ENCODE measurements at places on chromosomes 11 and 22. TPM values are rescaled to one million over a fixed set of nuclear protein-coding genes. Genes with fewer than 3 reads are reported as not detected.

DNA sequence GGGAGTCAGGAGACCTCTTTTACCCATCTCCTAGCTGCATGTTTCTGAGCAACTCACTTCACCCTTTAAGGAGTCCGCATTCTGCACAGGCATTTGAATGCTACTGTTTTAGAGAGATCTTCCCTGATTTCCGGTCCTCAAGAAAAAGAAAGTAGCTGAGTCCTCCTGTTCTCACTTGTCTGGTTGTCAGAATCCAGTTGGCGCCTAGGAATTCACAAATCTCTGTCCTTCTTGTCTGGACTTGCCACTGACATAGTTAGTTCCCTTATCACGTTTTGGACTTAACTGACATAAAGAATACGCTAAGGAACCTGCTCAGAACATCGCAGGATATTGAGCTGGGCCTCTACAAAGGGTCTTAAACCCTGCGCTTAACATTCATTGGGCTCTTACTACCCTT lies 61.3 kb upstream of the OR5P2 start:
- H3K27me3 ChIP-seq = no peaks in the 10 kb centered on the region
- H3K4me3 ChIP-seq = no peak overlapping the region

GRCh38 chr11:47886096-47886495 lies 37.9 kb upstream of the NUP160 start:
- no peaks in the 10 kb centered on the region for H3K4me1 ChIP-seq
- H3K27me3 ChIP-seq = no peaks in the 10 kb centered on the region
- peak; percentile 27 for DNase-seq
- no peak overlapping the region for H3K4me3 ChIP-seq
- no peaks in the 10 kb centered on the region for H3K36me3 ChIP-seq

DNA sequence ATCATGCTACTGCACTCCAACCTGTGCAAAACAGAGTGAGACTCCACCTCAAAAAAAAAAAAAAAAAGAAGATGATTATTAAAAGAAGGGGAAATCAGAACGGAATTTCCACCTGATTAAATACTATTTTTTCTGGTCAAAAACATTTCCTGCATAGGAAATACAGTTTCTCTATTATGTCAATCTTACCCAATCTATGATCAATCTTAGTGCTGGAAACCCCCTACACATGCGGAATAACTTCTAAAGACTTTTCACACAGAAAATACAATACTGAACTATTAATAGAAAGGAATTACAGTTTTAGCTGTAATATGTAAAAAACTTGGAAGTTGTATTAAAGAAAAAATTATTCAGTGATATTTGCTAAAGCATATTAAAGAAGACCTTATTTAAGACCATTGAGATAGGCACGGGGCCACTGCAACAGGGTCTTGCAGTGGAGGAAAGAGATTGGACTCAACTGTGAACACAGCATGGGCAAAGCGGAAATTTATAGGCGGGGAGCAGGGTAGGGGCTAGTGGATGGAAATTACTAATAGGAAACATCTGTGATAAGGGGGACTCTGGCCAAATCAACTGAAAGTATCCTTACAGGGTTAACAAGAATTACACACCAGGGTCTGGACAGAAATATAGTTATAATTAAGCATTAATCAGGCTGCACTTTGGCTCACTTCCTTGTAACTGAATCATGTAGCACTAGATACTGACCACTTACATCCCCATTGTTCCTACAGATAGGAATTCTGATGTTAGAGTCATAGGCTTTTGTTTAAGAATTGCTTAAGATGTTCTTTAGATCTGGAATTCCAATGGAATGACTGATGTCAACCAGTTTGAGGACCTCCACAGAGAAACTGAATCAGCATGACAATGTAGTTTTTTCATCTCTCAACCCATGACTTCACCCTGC lies 411.5 kb upstream of the DDI1 start:
- H3K27ac ChIP-seq = no peak overlapping the region
- no peaks in the 10 kb centered on the region for H3K4me1 ChIP-seq
- DNase-seq = no peak
- H3K27me3 ChIP-seq = no peaks in the 10 kb centered on the region

DNA sequence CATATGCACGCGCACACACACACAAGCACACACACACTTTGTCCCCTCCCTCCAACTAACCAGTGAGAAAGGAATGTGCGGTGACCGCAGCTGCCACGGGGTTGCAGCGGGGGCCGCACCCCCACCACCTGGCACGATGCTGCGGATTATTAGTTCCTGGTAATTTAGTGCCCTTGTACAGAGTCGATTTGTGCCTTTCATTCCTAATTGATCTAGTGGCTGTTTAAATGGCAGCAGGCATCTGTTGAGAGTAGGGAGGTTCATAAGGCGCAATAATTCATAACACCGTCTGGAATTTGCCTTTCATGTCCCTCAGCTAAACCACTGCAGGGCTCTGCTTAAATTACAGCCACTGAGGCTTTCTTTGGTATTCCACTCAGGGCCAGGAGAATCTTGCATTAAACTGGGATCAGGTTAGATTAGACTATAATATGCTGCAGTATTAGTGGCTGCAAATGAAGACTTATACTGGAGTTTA lies 113.7 kb downstream of the FEZ1 start:
- H3K4me3 ChIP-seq = no peak overlapping the region
- H3K27me3 ChIP-seq = peaks cover 22% of the 10 kb centered on the region
- no peak overlapping the region for H3K27ac ChIP-seq
- H3K36me3 ChIP-seq = no peaks in the 10 kb centered on the region

- no peak for DNase-seq
- no peaks in the 10 kb centered on the region for H3K36me3 ChIP-seq
- no peaks in the 10 kb centered on the region for H3K4me1 ChIP-seq
- H3K27ac ChIP-seq = no peak overlapping the region
Observed at GRCh38 chr11:35090125-35090524, 48.8 kb upstream of the CD44 start.

DNA sequence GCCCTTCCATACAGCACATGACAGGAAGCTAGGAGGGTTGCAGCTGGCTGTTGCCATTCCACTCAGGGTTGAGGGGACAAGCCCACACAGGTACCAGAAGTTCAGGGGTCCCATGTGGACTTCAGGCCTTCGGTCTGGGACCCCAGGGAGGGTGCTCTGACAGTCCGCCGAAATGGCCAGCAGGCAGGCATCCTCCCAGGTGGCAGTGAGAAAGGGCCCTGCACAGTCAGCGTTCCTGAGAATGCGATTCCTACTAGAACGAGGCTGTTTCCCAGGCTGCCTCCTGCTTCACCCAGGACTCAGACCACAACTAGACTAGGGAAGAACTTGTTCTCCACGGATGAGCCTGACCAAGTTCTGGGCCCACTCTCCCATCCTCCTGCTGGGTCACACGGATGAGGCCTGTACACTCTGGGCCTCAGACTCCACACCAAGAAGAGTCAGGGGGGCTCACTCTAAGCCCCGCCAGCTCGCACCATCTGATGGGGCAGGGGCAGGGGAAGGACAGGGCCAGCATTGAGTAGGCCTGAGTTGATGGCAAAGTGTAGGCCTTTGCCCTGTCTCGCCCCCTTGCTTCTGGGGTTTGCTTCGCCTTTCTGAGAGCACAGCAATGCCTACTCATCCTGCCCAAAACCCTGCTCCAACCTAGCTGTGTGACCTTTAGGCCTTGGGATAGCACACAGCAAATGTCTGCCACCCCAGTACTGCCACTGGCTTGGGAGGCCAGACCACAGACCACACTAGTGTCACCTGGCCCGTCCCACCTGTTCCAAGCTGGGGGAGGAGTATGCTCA lies 14.0 kb downstream of the KCNQ1OT1 start:
- DNase-seq = no peak
- H3K36me3 ChIP-seq = peaks cover 58% of the 10 kb centered on the region
- no peaks in the 10 kb centered on the region for H3K27me3 ChIP-seq

GRCh38 chr11:108960501-108960900 lies 295.6 kb downstream of the DDX10 start:
- no peaks in the 10 kb centered on the region for H3K36me3 ChIP-seq
- no peaks in the 10 kb centered on the region for H3K4me1 ChIP-seq
- DNase-seq = no peak
- no peak overlapping the region for H3K27ac ChIP-seq

- no peaks in the 10 kb centered on the region for H3K36me3 ChIP-seq
- no peaks in the 10 kb centered on the region for H3K27me3 ChIP-seq
- H3K4me3 ChIP-seq = no peak overlapping the region
- DNase-seq = no peak
- H3K4me1 ChIP-seq = no peaks in the 10 kb centered on the region
Observed at GRCh38 chr11:103888541-103888951, 147.9 kb upstream of the DDI1 start.

GRCh38 chr11:2398664-2399355 lies 1.7 kb upstream of the TSSC4 start:
- H3K4me1 ChIP-seq = peaks cover 21% of the 10 kb centered on the region
- peak overlapping the region; percentile 97 for H3K27ac ChIP-seq
- DNase-seq = no peak
- peak overlapping the region; percentile 96 for H3K4me3 ChIP-seq
- H3K27me3 ChIP-seq = no peaks in the 10 kb centered on the region
- H3K36me3 ChIP-seq = peaks cover 58% of the 10 kb centered on the region

ASPHD2 gene
- polyA plus RNA-seq = 0.88 TPM

SLC22A25 gene
- 0.01 TPM for polyA plus RNA-seq

PIWIL4 gene
- polyA plus RNA-seq = 16.0 TPM

HPX gene
- 3.0 TPM for polyA plus RNA-seq

GLYAT gene
- 0.45 TPM for polyA plus RNA-seq

C11orf86 gene
- 16.0 TPM for polyA plus RNA-seq

CABP7 gene
- 5.2 TPM for polyA plus RNA-seq

RHOD gene
- polyA plus RNA-seq = 22.9 TPM

MYO7A gene
- 68.4 TPM for polyA plus RNA-seq

Data from large intestine (tissue), 12 donors.